ENCODE measurements at places on chromosomes 4 and X.

- DNase-seq: no peak
Measured at GRCh38 chrX:41602816-41603345, 85.9 kb upstream of the GPR34 start.

- DNase-seq: no peak
Measured at GRCh38 chrX:45138525-45138924, 62.2 kb downstream of the DIPK2B start.

DNA sequence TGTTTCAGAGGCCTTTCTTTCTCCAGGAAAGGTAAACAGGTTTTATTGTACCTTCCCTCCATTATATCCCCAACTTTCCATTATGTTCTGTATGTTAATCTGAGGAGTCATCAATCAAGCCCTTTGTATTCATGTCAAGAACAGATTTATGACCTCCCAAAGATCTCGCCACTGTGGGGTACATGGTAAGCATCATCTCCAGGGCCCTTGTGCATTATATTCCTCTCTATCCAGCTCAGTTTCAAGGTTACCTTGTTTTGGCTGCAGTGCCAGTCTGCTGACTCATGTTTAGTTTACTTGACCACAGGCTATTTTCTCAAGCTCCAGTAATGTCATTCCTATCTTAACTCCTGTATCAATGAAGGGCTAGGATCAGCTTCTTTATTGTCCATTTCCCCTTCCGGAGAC, 125.1 kb upstream of the FRMPD4 start:
- peak; percentile 78 for DNase-seq

DNA sequence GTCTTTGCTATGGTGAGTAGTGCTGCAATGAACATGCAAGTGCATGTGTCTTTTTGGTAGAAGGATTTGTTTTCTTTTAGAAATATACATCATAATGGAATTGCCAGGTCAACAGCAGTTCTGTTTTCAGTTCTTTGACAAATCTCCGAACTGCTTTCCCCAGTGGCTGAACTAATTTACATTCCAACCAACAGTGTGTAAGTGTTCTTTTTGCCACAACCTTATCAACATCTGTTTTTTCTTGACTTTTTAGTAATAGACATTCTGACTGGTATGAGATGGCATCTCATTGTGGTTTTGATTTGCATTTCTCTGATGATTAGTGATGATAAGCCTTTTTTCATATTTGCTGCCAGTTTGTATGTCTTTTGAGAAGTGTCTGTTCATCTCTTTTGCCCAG, 406.3 kb downstream of the DTHD1 start:
- DNase-seq: no peak

- DNase-seq: no peak
Measured at GRCh38 chrX:65841263-65841662, 173.8 kb downstream of the MSN start.

GRCh38 chr4:125505621-125506020, 190.9 kb downstream of the FAT4 start:
- DNase-seq: no peak

GRCh38 chrX:51395810-51396728, 63.4 kb downstream of the NUDT10 start:
- DNase-seq: no peak

GRCh38 chr4:169464080-169464479, 148.3 kb downstream of the NEK1 start:
- DNase-seq: peak; percentile 25

- no peak for DNase-seq
Measured at GRCh38 chrX:17373337-17373736, 1.7 kb upstream of the NHS start.

- no peak for DNase-seq
Measured at GRCh38 chr4:108473163-108473720, 147.1 kb upstream of the RPL34 start.

DNA sequence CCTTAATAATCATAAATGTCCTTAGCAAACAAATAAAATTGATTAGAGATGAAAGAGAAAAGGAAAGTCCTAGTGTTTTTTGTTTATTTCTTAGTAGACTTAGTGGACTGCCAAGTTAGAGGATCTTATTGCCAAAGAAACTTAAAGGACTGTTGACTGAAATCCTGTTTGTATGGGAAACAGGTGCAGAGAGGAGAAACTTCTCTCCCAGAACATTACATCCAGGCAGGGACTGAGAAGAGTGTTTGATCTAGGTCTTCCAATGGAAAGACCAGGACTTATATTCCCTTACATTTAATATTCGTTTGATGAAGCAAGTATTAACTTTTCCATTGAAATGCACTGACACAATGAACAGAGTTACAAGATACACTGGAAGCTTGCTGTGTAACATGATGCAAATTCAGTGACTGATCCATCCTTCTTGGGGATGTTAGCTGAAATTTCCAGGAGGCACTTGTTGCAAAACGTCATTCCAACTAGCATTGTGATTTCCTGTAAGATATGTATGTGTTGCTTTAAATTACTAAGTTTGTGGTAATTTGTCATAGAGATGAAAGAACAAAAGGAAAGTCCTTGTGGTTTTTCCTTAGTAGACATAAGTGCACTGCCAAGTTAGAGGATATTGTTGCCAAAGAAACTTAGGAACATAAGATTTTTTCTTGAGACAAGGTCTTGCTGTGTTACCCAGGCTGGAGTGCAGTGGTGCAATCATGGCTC, 505.6 kb downstream of the STIM2 start:
- DNase-seq: peak; percentile 33

GRCh38 chr4:118833192-118833820, 2.6 kb downstream of the SEC24D start:
- no peak for DNase-seq

DNA sequence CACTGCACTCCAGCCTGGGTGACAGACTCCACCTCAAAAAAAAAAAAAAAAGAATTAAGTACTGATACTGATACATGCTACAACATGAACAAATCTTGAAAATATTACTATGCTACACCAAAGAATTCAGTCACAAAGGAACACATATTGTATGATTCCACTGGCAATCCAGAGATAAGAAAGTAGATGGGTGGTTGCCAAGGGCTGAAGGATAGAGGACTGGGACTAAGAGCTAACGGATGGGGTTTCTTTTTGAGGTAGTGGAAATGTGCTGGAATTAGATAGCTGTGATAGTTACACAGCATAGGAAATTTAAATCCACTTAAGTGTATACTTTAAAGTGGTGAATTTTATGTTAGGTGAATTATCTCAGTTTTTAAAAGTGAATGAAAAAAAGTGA, 12.5 kb downstream of the ATP11C start:
- DNase-seq: peak; percentile 6

- DNase-seq: peak; percentile 45
Measured at GRCh38 chr4:88275949-88276515, 8.3 kb downstream of the PPM1K start.

DNA sequence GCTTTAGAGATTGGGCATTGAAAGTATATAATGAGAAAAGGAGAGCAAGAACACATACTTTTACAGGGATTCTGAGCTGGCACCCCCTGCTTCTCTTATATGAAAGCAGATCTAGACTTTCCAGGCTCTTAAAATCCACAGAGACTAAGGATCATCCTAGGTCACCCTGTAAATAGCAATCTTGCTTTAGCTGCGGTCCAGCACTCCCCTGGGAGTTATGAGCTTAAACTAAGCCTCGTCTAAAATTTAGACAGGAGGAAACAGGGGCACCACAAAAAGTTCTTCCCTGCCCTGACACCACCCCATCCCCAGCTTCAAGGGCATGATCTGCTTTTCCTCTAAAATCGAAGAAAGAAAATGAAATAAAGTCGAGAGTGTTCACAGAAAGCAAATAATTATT, 143.3 kb upstream of the KCNIP4 start:
- no peak for DNase-seq
